Neuronal stem cell (in vitro differentiated cells): ENCODE measurements at places on chromosomes 7 and 10.
A peak's percentile ranks its signal among the peaks of the same experiment; 100 is the strongest.

- no peaks in the 10 kb centered on the region for H3K36me3 ChIP-seq
- peaks cover 6% of the 10 kb centered on the region for H3K4me1 ChIP-seq
- no peaks in the 10 kb centered on the region for H3K27me3 ChIP-seq
- H3K27ac ChIP-seq = no peak overlapping the region
- H3K4me3 ChIP-seq = no peak overlapping the region
- DNase-seq = no peak
Measured at GRCh38 chr7:45888993-45889366, 692 bp downstream of the IGFBP1 start.

- H3K4me1 ChIP-seq = peaks cover 16% of the 10 kb centered on the region
- no peaks in the 10 kb centered on the region for H3K36me3 ChIP-seq
- no peaks in the 10 kb centered on the region for H3K27me3 ChIP-seq
- no peak overlapping the region for H3K4me3 ChIP-seq
- no peak overlapping the region for H3K27ac ChIP-seq
Measured at GRCh38 chr10:5615316-5615715, 51.1 kb downstream of the ASB13 start.

GRCh38 chr10:76114581-76115001 lies 683.2 kb downstream of the LRMDA start:
- no peak overlapping the region for H3K4me3 ChIP-seq
- peak overlapping the region; percentile 9 for H3K27ac ChIP-seq
- peaks cover 29% of the 10 kb centered on the region for H3K4me1 ChIP-seq
- H3K36me3 ChIP-seq = no peaks in the 10 kb centered on the region
- H3K27me3 ChIP-seq = peaks cover 7% of the 10 kb centered on the region

GRCh38 chr10:78516756-78517155 lies 483.1 kb downstream of the RPS24 start:
- no peak for DNase-seq
- no peaks in the 10 kb centered on the region for H3K27me3 ChIP-seq
- no peaks in the 10 kb centered on the region for H3K36me3 ChIP-seq
- H3K4me1 ChIP-seq = peaks cover 4% of the 10 kb centered on the region
- H3K27ac ChIP-seq = no peak overlapping the region
- H3K4me3 ChIP-seq = no peak overlapping the region

- no peak overlapping the region for H3K4me3 ChIP-seq
- H3K27ac ChIP-seq = no peak overlapping the region
- DNase-seq = peak; percentile 45
- H3K36me3 ChIP-seq = no peaks in the 10 kb centered on the region
- no peaks in the 10 kb centered on the region for H3K4me1 ChIP-seq
Measured at GRCh38 chr7:68429411-68430117, 1168.7 kb upstream of the AUTS2 start.

- no peak for DNase-seq
- H3K27me3 ChIP-seq = no peaks in the 10 kb centered on the region
- H3K27ac ChIP-seq = no peak overlapping the region
- H3K4me1 ChIP-seq = peaks cover 3% of the 10 kb centered on the region
Measured at GRCh38 chr10:47383261-47384147, 589 bp downstream of the ZNF488 start.

DNA sequence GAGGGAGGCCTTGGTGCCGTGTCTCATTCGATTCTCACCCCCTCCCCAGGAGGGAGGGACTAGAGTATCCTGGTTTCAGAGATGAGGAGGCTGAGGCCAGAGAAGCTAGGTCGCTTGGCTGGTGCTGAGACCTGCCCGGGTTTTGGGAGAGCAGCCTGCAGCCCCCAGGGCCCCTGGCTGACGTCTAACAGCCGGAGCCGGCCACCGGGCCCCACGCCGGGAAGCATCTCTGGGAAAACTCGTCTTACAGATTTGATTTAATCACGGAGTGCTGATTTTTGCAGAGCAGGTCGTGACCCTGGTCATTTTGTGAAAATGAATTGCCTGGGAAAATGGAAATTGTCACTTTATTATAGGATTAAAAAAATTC lies 97.5 kb downstream of the MICALL2 start:
- no peaks in the 10 kb centered on the region for H3K36me3 ChIP-seq
- no peak overlapping the region for H3K27ac ChIP-seq
- no peak overlapping the region for H3K4me3 ChIP-seq
- no peak for DNase-seq
- peaks cover 46% of the 10 kb centered on the region for H3K27me3 ChIP-seq

DNA sequence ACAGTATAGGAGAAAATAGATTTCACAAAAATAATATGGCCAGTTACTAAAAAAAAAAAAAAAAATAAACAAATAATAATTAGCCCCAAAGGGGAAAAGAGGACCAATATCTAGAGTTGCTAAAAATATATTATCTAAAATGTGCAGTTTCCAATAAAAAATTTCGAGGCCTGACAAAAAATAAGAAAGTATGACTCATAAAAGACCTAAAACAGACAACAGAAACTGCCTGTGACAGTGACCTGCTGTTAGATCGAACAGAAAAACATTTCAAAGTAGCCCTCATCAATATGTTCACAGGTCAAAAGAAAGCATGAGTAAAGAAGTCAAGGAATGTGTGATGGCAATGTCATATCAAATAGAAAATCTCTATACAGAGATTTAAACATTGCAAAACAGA lies 11.8 kb upstream of the TSPAN12 start:
- no peak for DNase-seq
- H3K4me3 ChIP-seq = no peak overlapping the region
- peaks cover 9% of the 10 kb centered on the region for H3K4me1 ChIP-seq
- H3K36me3 ChIP-seq = no peaks in the 10 kb centered on the region
- H3K27me3 ChIP-seq = no peaks in the 10 kb centered on the region
- H3K27ac ChIP-seq = no peak overlapping the region

DNA sequence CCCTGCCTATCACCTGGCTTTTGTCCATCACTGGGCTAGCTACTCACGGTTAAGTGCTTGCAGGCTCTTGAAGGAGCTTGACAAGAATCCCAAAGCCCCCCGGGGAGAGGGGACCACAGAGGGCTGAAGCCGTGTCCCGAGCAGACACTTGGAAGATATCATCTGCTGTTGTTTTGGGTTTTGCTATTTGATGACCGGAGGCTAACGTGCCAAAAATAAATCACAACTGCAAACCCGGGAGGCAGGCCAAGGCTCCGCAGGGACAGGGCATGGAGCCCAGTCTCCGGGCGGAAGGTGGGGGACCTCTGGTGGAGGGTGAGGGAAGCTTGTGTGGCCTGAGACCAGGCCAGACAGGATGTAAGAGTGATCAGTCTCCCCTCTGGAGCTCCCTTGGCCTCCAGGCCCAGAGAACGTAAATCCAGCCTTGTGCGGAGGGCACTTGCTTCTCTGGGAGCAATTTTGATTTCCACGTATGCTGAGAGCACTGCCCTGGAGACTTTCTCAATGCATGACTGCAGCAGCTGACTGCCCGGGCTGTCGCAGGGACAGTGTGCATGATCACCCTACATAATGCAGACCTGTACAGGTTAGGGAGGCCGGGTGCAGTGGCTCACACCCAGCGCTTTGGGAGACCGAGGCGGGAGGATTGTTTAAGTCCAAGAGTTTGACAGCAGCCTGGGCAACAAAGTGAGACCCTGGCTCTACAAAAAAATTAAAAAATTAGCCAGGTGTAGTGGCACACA lies at the start of gene PHKG1:
TSS of gene PHKG1 (minus strand) at position 164 of the 743 bp plus-strand sequence. CDS start 4,011 bp downstream, outside the sequence.
- no peak within 1 kb of the TSS for H3K27ac ChIP-seq
- no peaks in the 10 kb centered on the region for H3K36me3 ChIP-seq
- H3K4me1 ChIP-seq = no peaks in the 10 kb centered on the region
